Suppressor macrophage (primary cell): ENCODE measurements at places on chromosomes 16 and 17.

GRCh38 chr17:40321961-40322357 lies 13.0 kb downstream of the RARA start:
- no peak for DNase-seq

DNA sequence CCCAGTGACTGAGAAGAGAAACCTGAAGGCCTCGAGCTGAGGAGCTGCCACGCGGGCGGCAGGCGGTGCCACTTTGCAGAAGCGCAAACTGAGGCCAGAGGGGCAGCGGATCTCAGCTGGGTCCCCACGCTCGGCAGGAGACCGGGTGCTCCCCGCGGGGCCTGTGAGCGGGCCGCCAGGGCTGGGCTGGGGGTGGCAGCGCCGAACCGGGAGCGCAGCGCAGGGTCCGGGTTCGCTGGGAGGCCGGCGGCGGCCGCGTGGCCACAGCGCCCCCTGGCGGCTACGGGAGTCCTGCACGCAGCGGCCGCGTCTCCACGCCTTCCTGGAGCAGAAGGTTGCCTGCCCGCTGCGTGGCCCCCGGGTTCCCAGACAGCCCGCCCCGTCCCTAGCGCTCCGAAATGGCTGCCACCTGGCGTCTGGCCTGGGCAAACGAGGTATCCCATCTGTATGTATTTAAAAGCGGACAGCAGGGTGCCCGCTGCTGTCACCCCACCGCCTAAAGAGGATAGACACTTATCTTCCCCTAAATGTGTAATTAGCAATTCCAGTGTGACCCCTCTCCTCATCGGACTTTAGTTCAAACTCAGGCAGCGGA lies 96.1 kb upstream of the CDH5 start:
- DNase-seq = peak; percentile 80

DNA sequence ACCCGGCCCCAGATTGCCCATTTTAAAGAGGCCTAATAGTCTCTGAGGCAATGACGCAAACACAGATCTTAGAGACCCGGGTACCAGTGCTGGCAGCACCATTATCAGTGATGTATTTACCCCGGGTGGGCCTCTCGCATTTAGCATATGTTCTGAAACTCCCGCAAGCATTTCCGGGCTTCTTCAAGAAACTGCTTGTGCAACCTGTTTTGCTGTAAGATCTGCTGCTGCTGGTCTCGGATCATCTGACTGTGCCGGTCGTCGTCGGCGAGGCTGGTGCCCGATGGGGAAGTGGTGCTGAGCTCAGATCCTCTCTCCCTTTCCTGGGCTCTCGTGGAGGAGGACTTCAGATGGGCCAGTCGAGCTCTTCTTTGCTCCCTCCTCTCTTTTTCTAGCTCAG lies 12.5 kb downstream of the CEP295NL start:
- peak; percentile 97 for DNase-seq

GRCh38 chr17:59527325-59527917 lies 38.0 kb upstream of the DHX40 start:
- no peak for DNase-seq

GRCh38 chr17:21500064-21500463 lies 123.9 kb downstream of the KCNJ12 start:
- no peak for DNase-seq

DNA sequence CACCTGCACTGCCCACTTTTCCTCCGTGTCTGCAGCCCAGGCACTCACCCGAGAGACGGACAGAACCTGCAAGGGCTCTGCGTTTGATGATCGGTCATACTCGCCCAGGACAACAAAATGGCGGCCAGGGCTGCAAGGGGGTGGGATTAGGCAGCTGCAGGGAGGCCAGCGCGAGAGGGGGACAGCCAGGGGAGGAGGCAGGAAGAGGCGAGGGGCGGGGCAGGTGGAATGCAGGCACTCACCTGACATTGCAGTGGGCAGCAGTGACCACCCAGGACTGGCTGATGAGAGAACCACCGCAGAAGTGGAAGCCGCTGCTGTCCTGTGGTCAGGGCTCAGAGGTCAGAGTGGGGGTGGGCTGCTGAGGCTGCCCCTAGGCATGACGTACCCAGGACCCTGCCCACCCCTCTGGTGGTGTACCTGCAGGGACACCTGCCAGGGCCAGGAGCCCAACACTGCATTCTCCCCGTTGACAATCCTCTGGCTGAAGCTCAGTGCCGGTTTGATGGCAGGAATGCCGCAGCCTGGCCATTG lies 917 bp downstream of the CTRL start:
- DNase-seq = no peak

- DNase-seq = no peak
These were observed 27.4 kb downstream of the MYH3 start for GRCh38 chr17:10629706-10630105.

DNA sequence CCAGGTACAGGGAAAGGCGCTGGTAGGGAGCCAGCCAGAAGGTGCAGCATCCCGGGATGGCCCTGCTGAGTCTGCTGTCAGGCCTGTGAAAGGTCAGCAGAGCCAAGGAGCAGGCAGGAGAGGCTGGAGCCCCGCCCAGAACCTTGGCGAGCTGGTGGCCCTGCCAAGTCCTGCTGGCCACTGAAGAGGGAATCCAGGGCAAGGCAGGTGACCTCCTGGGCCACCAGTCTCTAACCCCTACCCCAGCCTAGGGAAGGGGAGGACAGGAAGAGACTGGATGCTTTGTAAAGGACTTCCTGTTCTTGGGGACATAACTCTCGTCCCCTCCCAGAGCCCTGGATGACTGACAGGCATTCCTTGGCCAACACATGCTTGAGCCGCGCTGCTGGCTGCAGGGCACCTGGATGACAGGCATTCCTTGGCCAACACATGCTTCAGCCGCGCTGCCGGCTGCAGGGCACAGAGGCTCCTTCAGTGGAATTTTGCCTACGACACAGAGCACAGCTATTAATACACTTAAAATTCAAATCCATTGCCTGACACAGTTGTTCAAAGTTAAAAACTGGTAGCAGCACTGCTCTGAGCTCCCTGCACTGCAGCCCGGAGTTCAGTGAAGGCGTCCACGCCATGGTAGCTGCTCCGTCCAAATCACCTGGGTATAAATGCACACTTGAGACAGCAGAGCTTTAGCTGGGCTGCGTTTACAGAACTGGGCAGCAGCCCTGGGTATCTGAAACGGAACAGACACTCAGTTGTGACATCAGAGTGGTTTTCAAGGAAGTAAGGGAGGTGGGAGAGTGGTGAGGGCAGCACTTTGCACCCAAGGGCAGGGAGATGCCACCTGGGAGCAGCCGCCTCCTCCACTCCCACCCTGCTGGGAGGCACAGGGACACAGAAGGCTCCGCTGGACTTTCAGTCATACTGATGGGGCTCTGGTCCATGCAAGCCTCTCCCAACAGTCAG lies 2.0 kb upstream of the BRICD5 start:
- DNase-seq = peak; percentile 33

GRCh38 chr17:77140878-77141767 lies at the start of gene SEC14L1:
SEC14L1 (plus strand) TSS chr17:77140969; CDS start chr17:77143597, 2,628 bp downstream.
- peak; percentile 53 for DNase-seq

DNA sequence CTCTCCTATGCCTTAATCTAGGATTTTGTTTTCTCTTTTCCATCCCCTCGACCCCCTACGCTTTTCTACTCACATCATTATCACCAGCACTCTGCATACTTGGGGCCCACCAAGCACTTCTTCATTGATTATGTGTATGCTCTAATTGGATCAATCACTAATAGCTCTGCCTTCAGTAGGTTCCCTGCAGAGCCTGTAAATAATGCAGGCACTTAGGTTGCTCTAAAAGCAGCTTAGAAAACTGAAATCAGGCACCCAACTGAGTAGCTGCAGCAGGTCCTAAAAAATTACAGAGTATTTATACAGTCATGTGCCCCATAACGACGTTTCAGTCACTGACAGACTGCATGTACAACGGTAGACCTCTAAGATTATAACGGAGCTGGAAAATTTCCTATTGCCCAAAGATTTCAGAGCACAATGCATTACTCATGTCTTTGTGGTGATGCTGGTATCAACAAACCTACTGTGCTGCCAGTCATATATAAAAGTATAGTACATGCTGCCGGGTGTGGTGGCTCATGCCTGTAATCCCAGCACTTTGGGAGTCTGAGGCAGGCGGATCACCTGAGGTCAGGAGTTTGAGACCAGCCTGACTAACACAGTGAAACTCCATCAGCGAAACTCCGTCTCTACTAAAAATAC lies 280.4 kb downstream of the HS3ST3B1 start:
- no peak for DNase-seq

- no peak for DNase-seq
These were observed 70.8 kb downstream of the MMD start for GRCh38 chr17:55350825-55351205.

DNA sequence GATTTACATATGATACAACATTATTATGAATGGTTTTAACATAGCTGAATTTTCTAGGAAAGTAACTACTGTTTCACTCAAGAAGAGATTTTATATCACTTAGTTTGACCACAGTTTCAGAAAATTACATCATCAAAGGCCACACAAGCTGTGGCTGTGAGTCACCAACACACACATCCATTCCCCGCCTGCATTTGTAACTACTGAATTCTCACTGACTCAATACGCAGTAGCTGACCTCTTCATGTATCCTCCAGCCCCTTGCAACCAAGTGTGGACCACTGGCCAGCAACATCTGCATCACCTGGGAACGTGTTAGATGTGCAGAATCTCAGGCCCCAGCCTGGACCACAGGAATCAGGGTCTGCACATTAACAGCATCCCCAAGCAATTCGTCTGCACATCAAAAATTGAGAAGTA lies 197.6 kb downstream of the XYLT1 start:
- peak; percentile 86 for DNase-seq
